ENCODE measurements at places on chromosomes 3 and 15.

GRCh38 chr3:169477790-169478189 is 185.7 kb downstream of the MECOM start:
- no peak for DNase-seq

DNA sequence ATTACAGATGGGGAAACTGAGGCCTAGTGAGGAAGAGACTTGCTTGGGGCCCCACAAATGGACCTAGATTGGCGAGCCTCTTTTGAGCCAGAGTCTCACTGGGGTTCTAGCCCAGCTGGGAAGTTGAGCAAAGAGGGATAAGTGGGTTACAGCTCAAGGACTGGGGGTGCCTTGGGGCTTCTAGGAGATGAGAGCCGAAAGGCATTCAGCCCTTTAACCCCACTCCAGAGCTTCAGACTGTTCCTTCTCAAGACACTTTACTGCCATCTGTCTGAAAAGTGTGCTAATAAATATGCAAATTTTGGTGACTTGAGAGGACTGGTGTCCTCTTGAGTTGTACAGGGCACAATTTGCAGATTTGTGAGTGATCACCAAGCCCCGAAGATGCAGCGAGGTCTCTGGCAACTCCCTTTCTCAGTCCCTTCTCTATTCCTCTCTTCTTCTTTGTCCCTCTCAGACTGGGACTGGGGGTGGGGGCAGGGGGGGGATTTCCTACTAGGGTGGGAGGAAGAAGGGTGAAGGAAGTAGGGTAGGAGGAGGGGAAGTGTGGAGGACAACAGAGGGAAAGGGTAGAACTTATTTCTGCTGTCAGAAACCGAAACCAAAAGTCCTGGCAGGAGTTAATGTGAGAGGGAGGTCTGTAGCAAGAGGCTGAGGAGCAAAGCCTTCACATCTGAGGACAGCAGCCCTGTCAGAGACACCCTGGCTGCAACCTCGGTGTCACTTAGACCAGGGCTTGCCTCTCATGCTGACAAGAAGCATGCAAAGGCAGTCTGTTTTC is 16.2 kb upstream of the ANKDD1A start:
- DNase-seq: peak; percentile 77

DNA sequence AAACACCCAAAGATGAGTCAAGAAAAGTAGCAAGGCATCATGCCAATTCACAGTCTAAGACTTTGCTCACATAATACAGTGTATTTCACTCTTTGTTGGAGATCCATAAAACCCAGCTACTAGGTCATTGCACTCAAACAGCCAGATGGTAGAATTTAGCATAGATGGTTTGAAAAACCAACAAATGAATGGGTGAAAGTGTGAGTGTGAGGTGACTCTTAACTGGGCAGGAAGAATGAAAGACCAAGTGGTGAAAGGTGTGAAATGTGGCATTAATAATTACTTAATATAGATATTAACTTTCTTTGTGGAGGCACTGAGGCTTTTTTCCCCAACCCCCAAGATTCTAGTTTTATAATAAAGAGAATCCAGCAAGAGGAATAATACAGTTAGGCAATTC is 159.5 kb downstream of the SQOR start:
- no peak for DNase-seq

GRCh38 chr3:64431526-64432091 is 206.3 kb upstream of the PRICKLE2 start:
- no peak for DNase-seq

DNA sequence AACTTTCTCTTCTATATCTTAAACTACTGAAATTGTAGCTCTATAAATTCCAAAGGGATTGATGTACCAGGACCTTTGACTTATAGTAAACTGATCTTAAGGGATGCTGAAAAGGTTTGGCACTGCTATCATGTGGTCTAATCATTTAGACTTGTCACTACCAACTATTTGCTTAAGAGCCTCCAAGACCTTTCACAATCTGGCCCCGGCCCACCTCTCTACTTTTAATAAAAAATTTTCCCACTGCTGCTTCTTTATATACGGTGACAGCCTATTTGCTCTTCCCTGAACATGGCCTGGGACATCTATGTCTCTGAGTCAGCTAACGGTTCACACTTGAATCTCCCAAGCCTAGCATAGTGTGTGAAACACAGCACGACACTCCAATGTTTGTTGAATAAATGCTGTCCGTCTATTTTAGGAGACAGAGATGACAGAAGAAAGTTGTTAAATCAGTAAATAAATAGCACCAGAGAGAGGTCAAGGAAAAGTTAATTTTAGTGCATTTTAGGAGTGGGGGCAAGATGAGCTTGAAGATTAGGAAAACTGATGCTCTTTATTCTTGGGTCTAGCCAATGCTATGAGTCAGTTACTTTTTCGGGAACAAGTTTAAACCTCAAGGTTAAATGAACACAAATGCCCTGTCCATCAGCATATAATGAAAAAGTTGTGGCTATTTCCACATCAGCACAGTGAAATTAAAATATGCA is 212.9 kb downstream of the TIGIT start:
- DNase-seq: no peak

- DNase-seq: no peak
Measured at GRCh38 chr3:73490453-73491286, 134.1 kb downstream of the PDZRN3 start.

DNA sequence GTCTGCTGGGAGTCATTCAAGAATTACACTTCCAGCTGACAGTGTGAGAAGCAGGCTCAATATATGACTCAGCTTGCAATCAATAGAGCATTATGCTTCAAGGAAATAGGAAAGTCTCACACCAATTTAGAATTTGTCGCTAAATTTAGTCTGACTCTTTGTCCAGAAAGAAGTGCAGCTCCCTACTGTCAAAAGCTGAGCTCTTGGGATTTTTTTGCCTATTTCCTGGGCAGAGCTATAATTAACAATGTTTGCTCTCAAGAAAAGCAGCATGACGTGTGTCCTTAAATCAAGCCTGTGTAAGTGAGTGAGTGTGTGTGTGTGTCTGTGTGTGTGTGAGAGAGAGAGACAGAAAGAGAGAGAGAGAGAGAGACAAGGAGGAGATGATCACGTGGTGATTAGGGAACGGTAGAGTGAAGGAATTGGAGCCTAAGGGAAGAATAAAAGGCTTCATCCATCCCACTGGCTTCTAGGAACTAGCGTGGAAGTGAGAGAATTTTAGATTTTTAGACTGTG is 16.4 kb upstream of the SLC35G2 start:
- DNase-seq: no peak

- DNase-seq: no peak
Measured at GRCh38 chr15:90552162-90552928, 22.6 kb downstream of the CRTC3 start.

GRCh38 chr3:189833266-189833665 is 202.1 kb downstream of the TP63 start:
- no peak for DNase-seq

GRCh38 chr3:31370380-31370666 is 162.4 kb upstream of the STT3B start:
- no peak for DNase-seq

- no peak for DNase-seq
Measured at GRCh38 chr3:76353683-76354082, 568.3 kb upstream of the ZNF717 start.

DNA sequence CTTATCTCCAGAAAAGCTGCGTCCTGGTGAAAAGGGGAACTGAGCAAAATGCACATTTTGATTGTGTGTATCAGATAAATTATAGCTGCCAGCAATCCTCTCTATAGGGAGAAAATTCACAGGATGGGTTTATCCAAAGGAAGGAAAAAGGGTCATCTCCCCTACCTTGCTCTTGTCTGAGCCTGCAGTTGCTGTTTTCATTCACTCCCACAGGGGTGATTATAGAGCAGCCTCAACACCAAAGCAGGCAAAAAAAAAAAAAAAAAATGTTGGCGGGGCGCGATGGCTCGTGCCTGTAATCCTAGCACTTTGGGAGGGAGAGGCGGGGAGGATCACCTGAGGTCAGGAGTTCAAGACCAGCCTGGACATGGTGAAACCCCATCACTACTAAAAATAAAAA is 333.7 kb downstream of the ROBO2 start:
- no peak for DNase-seq

DNA sequence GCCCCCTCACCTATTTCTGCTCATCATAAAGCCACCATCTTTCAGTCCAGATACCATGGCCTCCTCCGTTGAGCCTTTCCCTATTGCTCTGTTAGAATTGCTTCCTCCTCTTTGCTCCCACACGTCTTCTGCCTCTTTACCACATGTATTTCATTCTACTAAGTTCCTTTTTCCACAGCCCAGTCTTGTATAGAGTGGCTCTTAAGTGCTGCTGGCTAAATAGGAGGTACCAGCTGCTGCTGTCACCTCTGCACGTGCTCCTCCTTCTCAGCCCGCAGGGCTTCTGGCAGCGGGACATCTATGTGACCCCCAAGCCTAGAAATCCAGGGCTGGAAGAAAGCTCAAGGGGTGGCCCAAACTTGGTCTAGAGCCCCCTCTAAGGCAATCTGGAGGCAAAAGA is 38.8 kb upstream of the PLXND1 start:
- DNase-seq: peak; percentile 69

- no peak for DNase-seq
Measured at GRCh38 chr15:89693696-89694095, 3.1 kb downstream of the WDR93 start.

GRCh38 chr3:42698911-42699230 is 3.7 kb downstream of the HHATL start:
- no peak for DNase-seq

DNA sequence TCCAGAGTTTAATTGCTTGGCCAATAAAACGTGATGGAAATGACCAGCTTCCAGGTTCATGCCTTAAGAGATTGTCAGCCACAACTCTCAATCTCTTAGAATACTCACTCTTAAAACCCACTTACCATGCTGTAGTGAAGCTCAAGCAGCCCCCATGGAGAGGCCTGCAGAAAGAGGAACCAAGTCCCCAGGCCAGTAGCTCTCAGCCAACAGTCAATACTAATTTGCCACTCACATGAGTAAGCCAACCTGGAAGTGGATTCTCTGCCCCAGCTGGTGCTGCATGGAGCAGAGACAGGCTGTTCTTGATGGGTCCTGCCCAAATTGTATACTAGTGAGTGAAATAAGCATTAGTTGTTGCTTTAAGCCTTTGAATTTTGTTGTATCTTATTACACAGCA is 155.9 kb downstream of the OXSM start:
- DNase-seq: peak; percentile 18

- DNase-seq: no peak
Measured at GRCh38 chr3:140206196-140207040, 271.4 kb downstream of the CLSTN2 start.

DNA sequence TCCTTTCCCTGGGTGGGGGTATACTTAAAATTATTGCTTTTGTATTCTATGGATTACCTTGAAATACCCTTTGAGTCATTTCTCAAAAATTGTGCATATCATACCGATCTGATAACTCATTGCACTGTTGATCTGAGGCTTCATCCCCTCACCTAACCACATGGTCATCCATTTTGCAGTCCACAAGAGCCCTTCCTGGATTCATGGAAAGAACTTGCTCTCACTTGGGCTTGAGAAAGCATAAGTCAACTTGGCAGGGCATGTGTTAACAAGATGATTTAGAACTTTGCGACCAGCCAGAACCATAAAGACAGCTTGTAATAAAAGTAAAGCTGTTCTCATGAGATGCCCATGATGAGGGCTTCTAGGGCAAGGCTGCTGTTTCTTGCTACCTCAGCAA is 22.2 kb downstream of the MME start:
- no peak for DNase-seq

- DNase-seq: no peak
Measured at GRCh38 chr3:98793971-98794370, 30.8 kb downstream of the ST3GAL6 start.

DNA sequence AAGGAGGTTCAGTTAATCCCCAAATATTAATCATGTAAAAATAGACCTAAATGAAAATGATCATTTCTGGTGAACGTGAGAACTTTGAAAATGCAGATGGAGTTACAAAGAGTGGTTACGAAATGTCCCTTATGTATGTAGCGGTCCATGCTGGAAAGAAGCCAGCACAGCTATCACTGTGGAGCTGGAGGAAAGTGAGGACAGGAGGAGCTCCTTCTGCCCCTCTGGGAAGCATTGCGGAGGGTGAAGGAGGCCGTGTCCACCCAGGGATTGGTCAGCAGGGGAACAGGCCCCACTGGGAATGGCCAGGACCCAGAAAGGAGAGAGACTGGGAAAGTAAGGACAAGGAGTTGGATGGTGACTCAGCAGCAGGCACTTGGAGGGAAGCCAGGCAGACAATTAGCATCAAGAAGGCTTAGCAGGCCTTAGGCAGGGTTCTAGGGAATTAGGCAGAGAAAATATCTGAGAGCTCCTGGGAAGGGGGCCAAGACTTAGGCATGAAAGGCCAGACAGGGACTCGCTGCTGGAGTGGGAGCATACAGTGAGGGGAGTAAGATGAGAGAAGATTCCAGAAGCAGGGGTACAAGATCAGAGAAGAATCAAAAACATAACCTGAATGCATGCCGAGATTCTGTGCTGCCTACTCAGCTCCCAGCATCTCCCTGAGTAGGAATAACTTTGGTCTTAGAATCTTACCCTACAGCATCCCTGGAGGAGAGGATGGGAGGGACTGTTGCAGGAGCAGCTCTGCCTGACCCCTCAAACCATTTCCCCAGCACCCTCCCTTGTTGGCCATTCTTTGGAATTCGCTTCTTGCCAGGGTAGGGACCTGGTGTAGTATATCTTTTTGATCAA is 171.0 kb upstream of the UMPS start:
- no peak for DNase-seq

DNA sequence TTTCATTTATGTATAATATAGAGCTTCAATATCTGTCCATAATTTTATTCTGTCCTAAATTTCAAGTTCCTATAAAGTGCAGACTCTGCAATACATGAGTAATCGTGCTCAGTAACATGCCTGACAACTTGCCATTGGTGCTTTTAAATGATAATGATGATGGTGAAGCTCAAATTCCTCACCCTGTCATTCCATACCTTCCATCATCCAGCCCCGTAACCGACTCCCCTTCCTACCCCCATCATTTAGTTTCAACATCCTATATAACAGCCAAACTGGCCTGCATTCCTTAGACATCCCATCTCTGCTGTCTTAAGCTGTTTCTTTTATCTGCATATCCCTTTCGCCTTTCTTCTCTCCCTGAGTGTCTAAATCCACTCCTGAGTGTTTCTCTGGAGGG is 67.2 kb upstream of the DLG1 start:
- DNase-seq: no peak

DNA sequence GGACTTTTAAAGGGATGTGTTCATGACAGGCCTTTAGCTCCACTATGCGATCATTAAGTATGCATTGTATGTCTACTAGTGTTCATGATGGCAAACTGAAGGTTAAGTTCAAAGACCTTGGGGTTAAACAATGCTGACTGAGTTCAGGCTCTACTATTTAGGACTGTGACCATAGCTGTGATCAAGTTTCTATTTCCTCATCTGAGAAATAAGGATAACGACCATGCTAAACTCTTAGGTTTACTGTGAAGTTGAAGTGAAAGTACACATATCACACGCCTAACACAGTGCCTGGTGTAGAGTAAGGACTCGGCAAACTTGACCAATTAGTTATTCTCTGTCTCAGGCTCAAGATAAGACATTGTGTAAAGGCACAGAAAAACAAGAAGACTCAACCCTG is 243.2 kb downstream of the MBNL1 start:
- no peak for DNase-seq

DNA sequence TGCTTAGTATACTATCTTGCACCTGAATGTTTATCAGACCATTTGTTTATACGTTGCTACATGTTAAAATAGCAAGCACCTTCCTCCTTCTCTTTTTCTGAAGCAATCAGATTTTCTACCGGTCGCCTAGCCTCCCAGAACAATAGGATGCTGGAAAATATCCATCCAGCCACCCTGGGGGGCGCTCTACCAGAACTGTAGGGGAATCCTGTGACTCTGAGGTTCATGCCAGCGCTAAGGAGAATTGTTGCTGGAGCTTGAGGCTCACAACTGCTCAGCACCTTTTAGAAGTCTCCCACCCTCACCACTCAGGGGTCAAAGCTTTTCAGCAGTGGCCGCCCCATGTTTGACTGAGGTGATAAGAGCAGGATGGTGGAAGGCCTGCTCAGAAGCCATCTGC is 27.5 kb downstream of the SQOR start:
- DNase-seq: no peak
